Endothelial cell of umbilical vein (primary cell): ENCODE measurements at places on chromosomes 11 and 22. TPM values are rescaled to one million over a fixed set of nuclear protein-coding genes. Genes with fewer than 3 reads are reported as not detected.

Gene FOXRED2
- 8.0 and 8.4 TPM in 2 replicates for polyA plus RNA-seq

Gene PDGFB
- polyA plus RNA-seq = 135 and 179 TPM in 2 replicates

Gene LGR4
- polyA plus RNA-seq = 0.89 and 1.3 TPM in 2 replicates

Gene QSER1
- polyA plus RNA-seq = 4.1 and 5.5 TPM in 2 replicates

Gene GGTLC3
- polyA plus RNA-seq = not detected in 2 replicates

Gene OR5AK2
- not detected in 2 replicates for polyA plus RNA-seq

Gene NUMA1
- polyA plus RNA-seq = 120 and 121 TPM in 2 replicates

Gene NAV2
- polyA plus RNA-seq = 10.9 and 11.0 TPM in 2 replicates

Gene BARX2
- not detected in 2 replicates for polyA plus RNA-seq

Gene KRTAP5-4
- not detected in 2 replicates for polyA plus RNA-seq

Gene CATSPERZ
- 0.11 and 0.67 TPM in 2 replicates for polyA plus RNA-seq

Gene CD6
- polyA plus RNA-seq = not detected in 2 replicates

Gene KCNK4
- 0.06 and 0.19 TPM in 2 replicates for polyA plus RNA-seq

Gene POU2AF1
- not detected in 2 replicates for polyA plus RNA-seq

Gene PAX6
- not detected in 2 replicates for polyA plus RNA-seq
